HAP-1 (cell line): ENCODE measurements at places on chromosomes 7 and 10.

DNA sequence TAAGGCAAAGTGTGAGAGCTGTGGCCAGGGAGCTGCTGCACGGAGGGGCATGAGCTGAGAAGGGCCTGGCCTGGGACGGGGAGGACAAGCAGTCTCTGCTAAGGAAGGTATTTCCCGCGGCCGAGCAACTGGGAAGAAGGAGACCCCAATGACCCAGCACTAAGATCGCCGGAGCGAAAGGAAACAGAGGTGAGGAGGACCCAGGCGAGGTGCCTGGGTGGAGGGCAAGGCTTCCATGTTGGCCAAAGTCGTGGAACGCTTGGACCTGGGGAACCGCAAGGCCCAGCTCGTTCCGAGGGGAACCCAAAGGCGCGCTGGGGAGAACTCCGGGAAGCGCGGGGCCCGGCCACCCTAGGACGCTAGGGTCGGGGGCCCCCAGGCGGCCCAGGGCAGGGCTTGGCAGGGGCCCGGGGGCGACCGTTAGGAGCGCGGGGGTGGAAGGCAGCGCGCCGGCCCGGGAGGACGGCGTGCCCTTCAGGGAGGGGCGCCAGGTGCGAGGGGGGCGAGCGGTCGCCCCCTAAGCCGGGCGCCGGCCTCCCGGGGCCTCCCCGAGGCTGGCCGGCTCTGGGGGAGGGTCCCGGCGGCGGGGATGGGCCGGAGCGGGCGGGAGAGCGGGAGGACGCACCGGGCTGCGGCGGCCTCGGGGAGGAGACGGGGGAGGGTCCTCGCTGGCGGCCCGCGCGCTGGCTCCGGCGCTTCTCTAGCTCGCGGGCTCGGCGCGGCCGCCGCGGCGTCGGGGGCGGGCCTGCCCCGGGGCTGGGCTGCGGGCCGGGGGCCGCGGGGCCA is 545 bp downstream of the GIGYF1 start:
- DNase-seq, result no peak

DNA sequence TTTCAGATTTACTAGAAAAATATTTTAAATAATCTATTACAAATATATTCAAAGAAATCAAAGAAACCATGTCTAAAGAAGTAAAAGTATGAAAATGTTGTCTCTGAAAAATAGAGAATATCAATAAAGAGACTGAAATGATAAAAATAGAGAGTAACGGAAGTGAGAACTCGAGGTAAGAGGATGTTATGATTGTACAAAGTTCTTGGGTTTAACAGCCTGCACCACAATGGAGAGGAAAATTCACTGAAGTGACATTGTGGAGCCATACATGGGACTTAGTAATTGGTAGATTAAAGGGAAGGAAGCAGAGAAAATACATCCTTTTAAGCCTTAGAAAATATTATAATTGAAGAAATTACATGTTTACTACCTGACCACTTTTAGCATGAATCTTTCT is 77.9 kb downstream of the THSD7A start:
- DNase-seq, result no peak

- peak; percentile 90 for DNase-seq
Measured at GRCh38 chr10:17617031-17617911, at the start of gene HACD1. Gene HACD1 (minus strand): TSS chr10:17617374. CDS start chr10:17617339, 35 bp downstream.

- no peak for DNase-seq
Measured at GRCh38 chr10:63247771-63248170, 114.6 kb downstream of the NRBF2 start.

DNA sequence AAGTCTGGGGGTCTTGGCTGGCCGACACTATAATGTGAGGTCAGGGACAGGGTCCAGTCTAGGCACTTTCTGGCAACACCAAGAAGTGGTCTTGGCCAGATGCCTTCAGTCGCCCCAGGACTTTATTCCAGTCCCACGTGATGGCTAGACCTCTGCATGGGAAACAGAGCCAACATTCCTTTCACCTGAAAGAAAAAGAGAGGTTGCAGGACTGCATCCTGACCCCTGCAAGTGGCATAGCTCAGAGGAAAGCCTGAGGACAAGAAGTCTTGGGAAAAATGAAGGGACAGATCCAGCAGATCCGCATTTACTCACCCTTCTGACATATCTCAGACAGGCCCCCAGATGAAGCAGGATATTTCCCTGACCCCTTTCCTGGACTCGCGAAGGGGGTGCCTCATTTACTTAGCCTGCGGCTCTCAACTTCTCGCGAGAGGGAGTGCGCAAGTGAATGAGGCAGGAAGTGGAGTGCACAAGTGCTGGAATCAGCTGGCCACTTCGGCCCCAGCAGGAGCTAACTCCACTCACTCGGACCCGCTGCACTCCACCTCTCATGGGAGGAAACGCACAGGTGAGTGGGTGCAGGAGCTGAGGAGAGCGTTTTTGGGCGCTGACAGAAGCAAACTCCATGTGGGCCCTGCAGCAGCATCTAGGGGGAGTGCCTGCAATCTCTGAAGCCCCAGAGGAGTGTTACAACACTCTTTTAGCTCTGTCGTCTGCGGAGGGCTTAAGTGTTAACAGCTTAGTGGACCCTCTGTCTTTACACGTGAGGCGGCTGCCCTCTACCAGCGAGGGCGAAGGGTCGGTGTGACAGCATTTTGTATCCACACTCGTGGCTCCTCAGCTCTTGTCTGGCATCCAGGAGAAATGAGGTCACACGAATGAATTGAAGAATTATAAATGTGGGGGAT is 916.2 kb upstream of the GHITM start:
- DNase-seq, result no peak

GRCh38 chr7:151195616-151196450 is 8.8 kb upstream of the ASB10 start:
- no peak for DNase-seq

DNA sequence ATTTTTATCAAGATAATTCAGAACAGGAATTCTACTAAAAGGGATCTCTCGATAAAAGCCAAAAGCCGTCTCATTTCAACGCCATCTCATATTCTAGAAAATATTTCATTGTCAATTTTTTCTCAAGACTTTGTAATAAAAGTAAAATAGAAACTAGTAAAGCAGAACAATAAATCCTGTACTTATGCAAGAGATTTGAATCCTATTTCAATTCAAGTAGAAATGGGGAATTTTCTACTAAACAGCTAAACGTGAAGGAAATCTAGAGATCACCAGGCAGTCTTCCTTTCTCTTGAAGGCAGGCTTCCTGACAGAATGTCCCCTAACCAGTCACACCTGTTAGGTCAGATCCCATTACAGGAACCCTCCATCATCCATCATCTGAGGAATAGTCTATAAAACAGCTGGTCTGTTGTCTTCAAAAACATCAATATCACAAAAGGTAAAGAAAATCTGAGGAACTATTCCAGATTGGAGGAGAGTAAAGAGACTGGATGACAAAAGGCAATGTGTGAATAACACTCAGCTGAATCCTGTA is 23.7 kb downstream of the USP6NL start:
- no peak for DNase-seq

DNA sequence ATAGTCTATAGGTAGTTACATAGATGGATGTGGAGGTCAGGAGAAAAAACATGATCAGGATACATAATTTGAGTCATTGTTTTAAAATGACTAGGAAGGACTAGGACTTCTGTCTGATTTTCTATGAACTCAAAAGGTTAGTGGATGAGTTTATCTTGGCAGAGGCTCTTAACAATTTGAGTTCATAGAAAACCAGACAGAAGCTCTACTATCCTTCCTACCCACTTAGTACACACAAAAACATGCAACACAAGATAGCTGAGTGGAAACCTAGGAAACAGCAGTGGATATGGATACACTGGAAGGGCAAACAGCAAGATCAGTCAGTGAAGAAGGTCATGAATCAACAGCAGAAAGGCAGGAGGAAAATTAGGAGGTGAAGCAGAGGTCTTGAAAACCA is 84.6 kb downstream of the VPS50 start:
- no peak for DNase-seq

DNA sequence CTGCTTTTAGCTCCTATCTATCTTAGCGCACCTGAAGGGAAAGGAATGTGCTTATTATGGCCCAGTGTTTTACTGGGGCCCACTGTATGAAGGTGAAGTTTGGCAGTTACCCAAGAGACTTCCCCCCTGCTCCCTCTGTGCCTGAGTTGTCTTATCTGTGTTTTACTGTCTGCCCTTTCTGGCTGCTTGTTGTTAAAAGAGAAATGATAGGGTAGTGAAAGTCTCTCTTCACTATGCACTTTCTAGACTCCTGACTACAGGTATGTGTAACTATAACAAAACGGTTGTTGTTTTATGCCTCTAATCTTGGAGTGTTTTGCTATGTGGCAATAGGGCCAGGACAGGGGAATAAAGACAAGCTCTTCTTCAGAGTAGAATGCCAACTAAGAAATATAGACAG is 326.9 kb downstream of the KIF20B start:
- DNase-seq, result no peak

DNA sequence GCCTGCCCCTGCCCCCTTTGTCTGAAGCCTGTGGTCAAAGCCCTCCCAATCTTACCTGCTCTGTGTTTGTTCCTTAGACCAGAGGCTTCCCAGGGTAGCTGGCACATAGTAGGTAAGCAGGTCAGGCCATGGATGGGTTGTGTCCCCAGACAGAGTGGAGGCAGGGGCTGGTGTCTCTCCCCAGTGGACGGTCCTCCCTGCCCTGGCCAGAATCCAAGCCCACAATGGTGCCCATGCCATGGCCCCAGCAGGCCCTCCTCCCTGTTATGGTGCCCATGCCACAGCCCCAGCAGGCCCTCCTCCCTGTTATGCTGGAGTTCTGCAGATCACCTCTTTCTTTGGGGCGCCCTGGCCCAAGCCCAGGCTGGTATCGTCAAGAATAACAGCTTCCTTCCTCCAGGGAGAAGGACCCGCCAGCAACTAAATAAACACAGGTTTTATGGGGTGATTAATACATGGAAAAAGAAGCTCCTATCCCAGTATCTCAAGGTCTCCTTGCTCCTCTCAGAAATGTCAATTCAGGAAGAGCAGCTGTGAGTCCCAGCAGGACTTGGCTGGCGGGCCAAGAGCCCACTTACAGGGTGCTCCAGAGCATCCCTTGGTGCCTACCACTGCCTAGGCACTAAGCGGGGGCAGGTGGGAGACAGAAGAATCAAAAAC is 82.0 kb downstream of the NEURL1 start:
- DNase-seq, result no peak

- DNase-seq, result no peak
Measured at GRCh38 chr7:64628721-64629120, 37.2 kb upstream of the ZNF107 start.

DNA sequence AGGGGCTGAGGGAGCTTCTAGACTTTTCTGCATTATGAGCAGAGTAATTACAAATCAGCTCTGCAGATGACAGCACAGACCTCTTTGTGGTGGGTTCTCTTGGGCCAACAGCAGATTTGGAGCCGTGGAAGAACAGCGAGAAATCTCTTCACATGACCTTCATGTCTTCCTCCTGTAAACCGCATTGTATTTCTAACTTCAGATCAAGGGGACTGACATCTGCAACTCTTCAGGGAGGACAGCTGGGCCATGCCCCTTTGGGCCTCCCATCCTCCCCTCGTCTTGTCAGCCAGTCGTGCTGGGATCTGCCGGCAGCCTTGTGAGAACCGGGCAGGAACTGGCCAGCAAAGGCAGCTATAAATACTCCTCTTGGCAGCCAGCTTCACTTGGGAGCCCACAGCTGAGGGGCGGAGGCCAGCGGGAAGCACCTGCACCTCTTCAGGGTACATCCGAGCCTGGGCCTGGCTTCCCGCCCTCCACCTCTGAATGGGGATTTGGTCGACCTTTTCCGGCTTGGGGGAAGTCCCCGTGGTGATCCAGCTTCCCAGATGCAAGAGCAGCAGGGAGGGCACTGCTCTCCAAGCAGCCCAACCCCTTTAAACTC is 54.7 kb downstream of the STEAP1B start:
- no peak for DNase-seq

DNA sequence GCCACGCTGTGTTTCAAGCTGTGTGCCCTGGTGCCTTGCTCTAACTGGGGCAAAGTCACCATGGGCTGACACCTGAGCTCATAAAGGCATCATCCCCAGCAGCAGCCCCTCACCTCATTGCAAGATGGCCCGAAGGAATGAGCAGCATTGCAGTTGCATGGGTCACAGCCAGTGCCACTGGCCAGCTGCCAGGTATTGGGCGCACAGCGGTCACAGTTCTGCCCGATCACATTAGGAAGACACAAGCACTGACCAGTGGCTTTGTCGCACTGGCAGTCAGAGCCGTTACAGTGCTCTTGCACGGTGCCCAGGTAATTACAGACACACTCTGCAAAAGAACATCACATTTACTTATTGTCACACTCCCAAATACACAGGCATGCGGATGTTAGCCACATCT is 51.1 kb downstream of the LAMB1 start:
- DNase-seq, result no peak

DNA sequence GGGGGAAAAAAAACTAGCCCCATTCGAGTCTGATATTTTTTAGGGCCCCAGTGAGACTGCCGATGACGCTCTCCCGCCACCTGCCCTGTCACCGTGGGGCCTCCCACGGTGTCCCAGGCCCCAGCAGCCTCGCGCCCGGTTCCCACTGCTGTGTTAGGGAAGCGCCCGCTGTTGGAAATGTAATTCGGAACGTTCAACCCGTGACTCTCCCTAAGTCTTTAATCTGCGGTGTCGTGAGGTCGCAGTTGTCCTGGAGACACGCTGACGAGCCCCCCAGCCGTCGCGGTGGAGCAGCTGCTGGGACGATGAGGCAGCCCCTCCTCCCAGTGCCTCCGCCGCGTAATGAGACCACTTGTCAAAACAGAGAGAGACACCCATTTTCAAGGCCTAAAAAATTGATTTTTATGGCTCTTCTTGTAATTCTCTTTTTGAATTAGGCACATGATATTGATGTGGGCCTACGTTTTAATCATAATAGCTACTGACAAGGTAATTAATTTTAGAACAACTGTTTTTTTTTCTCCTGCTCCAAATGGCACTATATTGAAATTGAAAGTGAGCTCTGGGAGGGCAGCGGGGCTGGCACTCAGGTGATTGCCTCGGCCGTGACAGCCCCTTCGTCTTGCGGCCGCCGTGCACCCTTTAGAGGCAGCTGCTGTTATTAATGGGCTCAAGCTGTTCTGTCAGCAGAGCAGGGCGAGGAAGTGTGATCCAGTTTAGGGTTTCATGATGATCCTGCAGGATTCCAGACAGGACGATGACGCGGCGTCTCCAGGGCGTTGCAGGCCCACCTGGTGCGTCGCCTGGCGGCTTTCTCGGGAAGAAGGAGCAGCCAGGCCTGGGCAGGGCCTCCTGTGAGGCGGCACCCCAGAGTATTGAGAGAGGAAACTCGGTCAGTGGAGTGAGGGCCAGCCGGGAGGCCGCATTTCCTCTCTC is 63.3 kb downstream of the NKX6-2 start:
- DNase-seq, result no peak

DNA sequence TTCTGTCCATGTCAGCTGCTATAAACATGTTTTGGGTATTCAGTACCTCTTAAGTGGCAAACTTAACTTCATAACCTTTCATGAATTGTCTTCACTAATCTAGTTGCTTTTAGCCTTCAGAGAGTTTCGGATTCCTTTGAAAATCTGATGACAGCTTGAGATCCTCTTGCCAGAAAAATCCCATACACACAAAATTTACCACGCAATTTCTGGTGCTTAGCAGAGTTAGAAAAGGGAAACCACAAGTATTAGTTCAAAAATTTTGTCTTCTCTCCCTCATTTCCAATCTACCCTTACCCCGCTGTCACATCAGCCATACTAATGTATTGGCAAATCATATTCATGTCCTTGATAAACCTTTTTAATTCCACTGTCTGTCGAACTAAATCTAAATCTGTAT is 72.7 kb upstream of the TMEM106B start:
- DNase-seq, result no peak
